Activated T-cell treated with anti-CD3 and anti-CD28 coated beads for 24 hours (primary cell): ENCODE measurements at places on chromosomes 6 and 20.
A peak's percentile ranks its signal among the peaks of the same experiment; 100 is the strongest.

- DNase-seq, result no peak
Observed at GRCh38 chr20:47981222-47981621, 195.9 kb upstream of the SULF2 start.

DNA sequence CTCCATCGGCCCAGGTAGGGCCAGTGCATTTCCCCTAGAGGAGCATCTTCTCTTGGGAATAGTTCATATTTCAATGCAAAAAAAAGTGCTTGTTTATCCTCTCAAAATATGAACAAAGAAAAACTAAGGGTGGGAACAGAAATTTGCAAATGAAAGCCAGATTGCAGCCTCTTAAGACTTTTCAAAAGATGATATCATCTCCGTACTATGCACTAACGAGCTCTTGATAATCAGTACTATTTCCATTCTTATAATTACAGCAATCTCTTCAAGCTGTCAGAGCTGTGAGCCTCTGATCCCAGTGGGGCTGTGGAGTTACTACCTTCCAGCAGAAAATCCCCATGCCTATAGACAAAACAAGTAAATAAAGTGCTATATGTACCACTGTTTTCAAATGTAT is 77.1 kb downstream of the SOD2 start:
- DNase-seq, result no peak

GRCh38 chr6:162960679-162961457 is 233.1 kb downstream of the PACRG start:
- no peak for DNase-seq

DNA sequence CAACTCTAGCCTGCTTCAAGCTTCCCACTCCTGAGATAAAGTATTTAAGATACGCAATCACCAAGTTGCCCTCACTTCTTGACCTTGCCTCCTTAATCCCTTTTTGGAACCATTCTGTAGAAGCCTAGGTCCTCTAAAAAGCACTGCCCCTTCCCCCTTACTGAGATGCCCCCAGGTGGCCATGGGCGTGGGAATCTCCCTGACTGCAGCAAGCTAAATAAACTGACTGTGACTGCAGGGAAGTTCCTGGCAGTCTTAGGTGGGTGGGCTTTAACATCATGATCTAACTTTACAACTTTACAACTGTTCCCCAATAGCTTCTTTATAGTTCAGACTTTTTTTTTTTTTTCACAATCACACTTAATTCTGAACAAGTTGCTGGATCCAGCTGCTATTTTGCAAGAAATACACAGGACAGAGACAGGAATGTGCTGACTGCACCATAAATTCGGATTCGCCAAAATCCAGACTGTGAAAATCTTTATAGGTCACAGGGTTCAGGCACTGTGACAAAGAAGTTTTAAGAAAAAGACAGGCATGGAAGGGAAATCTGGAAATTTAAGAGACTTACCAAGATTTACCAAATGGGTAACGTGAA is 344.2 kb upstream of the SULF2 start:
- no peak for DNase-seq

GRCh38 chr6:90222724-90223198 is 73.9 kb downstream of the BACH2 start:
- DNase-seq, result peak; percentile 46

GRCh38 chr6:100237821-100238220 is 226.9 kb downstream of the SIM1 start:
- no peak for DNase-seq

GRCh38 chr20:62537649-62538292 is 62.0 kb upstream of the GATA5 start:
- DNase-seq, result no peak

DNA sequence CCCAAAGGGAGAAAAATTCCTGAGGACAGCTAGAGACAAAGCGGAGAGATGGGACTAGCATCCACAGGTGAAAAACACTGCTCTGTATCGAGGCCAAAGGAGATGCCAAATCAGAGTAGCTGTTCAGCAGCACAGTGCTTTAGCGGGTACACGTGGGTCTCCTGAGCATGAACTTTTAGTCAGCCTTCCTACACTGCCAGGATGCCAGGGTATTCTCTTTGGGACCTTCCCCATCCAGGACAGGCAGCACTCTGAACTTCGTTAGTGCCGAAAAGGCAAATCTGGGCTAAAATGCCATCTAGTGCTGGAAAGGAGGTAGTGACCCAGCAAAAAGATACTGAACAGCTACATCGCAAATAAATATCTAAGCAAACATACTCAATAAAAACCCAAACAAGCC is 64.9 kb downstream of the C6orf58 start:
- no peak for DNase-seq

DNA sequence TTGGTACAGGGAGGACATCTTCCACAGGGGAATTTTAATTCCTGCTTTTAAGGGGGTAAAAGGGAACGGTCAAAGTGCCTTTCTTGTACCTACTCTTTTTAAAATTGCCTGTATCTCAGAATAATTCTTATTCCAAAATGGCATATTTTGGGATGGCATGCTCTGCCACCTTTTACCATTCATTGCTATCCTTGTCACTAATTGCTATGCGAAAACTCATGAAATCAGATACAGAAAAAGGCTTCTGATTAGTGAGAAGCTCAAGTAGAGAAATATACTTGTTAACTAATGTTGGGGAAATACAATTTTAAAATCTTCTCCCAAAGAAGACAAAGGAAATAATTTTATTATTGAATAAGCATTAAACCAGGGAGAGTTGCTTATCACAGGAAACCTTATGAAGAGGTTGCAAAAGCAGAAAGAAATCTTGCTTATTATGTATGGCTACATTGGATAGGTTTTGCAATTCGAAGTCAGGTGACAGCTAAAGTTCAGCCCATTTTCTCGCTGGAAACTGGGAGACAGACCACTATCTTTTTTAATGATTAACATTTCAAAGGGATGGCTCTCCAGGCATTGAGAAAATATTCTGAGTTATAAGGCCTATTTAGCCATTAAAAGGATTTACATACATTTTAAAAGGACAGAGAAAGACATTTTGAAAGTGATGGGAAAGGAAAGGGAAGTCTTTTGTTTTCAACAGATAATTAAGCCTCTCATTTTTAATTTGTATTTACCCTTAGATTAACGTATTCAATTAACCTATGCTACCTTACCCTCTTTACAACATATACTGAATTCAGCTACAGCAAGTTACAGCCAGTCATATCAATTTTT is 110.3 kb upstream of the PRSS16 start:
- DNase-seq, result no peak

DNA sequence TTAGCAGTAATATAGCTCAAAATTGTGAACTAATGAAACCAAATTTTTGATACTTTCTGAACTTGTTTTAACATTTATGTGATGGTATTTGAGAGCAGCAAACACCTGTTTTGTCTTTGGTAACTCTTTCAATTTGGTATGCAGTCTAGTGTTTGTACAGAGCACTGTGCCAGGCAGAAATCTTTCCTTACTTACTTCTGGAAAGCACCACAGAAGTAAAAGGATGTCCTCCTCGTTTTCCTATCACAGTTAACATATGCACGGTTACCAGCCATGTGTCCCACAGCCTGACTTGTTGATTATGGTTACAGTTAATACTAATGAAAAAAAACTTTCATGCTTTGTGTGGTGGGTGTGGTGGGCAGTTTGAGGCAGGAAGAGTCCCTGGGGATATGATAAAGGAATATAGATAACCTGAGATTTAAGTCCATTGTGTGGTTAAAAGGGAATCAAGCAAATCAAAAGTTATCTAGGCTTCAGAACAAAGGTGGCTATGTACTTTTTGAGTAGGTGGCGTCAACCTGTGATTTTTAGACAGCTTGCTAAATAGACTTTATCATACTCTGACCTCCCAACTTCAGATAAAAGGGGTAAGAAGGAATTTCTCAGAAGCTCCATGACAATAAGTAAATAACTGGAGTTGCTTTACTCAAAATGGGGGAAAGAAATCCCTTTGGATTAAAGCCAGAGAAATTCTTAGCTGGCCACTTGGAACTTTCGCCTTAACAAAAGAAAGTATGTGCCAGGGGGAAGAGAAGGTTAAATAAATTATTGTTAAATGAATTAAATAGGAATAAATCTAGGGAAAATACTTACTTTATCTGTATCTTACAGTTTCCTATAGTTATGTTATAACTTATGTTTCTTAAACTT is 20.1 kb upstream of the COL10A1 start:
- no peak for DNase-seq

GRCh38 chr6:96917098-96917497 is 7.4 kb upstream of the KLHL32 start:
- DNase-seq, result no peak

DNA sequence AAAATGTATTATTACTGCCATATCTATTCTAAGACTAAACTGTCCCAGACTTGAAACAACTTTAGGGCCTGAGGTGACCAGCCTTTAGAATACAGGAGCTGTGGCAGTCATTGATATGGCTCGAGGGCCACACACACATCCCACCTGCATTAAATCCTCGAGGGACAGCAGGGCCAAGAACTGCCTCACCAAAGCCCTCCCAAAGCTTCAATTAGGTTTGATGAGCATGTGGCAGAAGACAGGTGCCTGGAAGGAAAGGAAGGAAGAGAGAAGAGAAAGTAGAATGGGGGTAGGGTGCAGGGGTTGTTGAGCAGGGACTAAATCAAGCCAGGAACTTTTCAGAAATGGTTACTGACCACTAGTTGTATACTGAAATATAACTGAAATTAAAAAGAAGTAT is 115.0 kb downstream of the PDSS2 start:
- no peak for DNase-seq

GRCh38 chr6:139485742-139486475 is 111.5 kb upstream of the CITED2 start:
- DNase-seq, result no peak

- no peak for DNase-seq
Observed at GRCh38 chr20:54345301-54345724, 130.1 kb upstream of the DOK5 start.

DNA sequence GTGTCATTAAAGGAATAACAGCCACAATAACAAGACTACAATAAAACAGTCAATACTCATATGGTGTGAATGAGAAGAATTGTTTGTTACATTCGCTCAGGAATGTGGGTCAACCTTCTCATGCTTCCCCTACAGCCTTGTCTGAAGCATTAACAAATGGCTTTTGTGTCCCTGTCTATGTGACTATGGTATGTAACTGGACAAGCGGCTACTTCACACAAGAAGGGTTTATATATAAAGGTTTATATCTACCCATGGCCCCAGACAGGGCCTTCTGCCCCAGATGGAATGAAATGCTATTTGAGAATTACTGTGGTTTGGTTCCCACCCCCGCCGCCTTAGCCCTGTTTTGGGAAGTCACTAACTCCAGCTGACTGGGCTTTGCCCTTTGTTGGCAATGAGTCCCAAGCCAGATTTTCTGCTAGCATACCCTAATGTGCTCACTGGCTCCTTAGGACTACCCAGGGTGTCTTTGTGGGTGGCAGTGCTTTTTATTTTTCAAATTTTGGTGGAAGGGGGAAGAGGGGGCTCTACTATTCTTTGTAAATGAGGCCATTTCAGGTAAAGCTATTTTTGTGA is 39.4 kb downstream of the TFAP2A start:
- DNase-seq, result no peak

DNA sequence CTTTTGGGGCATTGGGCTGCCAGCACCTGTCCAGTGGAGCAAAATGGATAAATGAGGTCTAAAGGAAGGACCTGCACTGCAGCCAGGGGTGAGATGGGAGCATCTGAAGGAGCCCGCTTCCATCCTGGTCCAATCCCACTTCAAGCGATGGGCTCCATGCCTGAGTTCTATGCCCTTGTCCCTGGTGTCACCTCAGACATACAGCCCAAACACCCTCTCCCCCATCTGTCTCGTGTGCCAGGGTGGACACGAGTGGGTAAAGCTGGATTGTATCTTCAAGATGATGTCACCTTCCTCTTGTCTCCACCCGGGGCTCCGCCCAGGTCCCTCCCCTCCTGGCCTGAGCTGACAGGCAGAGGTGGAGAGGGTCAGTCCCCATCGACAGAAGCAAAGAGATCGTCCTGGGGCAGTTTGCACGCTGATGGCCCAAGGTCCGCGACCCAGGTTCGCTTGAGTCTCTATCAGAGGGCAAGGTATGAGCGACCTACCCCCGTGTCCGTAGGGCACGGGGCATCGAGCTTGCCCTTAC is 544 bp downstream of the SMIM29 start:
- no peak for DNase-seq

DNA sequence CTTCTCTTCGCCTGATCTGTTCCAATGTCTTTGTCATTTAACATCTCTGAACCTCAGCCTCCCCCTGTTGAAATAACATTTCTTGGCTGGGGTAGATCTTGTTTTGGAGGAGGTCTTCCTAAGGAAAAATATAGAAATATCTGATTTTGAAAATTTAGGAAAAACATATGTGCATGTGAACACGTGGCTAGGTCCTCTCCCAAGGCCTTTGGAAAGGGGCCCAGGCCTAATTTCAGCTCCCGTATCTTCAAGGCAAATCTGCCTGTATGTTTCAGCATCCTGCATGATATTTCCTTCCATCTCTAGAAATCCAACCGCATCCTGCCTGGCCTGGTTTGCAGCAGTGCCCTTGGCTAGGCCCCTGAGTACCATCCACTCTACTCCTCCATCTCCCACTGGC is 261.2 kb downstream of the PHACTR1 start:
- DNase-seq, result no peak

GRCh38 chr6:108877046-108877751 is 29.0 kb downstream of the ARMC2 start:
- DNase-seq, result no peak

GRCh38 chr6:125129354-125129753 is 24.2 kb upstream of the TPD52L1 start:
- no peak for DNase-seq

DNA sequence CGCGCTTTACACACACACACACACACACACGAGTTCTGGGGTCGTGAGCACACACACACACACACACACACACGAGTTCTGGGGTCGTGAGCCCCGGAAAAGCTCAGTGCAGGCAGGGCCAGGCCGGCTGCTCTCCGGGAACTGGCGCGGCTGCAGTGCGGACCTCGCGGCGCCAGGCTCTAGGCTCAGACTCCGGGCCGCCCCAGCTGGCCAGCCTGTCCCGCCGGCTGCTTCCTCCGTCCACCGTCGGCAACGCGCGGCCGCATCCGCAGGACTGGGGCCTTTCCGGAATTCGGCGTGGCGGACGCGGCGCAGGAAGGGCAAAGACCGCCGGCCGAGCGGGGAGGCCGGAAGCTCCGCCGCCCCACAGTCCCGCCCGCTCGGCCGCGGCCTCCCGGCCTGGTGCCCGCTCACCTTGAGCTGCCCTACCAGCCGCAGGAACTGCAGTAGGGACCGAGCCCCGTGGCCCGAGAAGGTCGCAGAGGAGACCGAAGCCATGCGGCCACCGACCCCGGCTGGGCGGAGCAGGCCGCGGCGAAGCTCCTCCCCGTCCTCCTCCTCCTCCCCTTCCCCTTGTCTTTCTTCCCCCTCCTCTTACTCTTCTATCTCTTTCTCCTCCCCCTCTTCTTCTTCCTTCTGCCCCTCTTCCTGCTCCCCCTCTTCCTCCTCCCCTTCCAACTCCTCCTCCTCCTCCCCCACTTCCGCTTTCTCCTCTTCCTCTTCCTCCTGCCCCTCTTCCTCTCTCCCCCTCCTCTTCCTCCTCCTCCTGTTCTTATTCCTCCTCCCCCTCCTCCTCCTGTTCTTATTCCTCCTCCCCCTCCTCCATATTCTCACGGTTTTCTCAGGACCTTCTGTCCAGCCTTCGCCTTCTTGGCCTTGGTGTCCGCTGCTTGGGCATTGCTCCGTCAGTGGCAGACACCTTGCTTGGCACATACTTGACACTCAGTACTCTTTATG is at the start of gene HDDC2:
Gene HDDC2 (minus strand): TSS at position 533 of the 957 bp plus-strand sequence. CDS start 35 bp downstream, at position 498.
- peak; percentile 46 for DNase-seq

GRCh38 chr20:63441136-63442099 is 31.0 kb downstream of the KCNQ2 start:
- peak; percentile 15 for DNase-seq
